Epithelial cell of proximal tubule (primary cell): ENCODE measurements at places on chromosomes 3 and 15.

- no peak for DNase-seq
These were observed 134.3 kb upstream of the PRR20G start for GRCh38 chr3:127421943-127422662.

DNA sequence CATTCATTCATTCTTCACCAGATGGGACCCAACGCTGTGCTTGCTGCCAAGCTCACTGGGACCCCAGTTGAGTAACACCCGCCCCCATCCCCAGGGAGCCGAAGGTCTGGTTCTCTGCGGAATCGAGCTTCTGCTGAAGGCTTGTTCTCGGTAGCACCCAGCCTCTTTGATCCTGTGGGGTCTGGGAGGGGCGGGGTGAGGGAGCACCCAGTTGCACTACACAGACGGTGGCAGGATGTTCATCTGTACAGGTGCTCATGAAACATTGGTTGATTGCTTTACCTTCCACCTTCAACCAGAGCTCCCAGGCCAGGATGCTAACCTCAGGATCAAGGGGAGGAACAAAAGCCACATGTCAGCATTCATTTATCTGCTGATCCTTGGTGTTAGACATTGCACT is 77.7 kb upstream of the RGMA start:
- no peak for DNase-seq

DNA sequence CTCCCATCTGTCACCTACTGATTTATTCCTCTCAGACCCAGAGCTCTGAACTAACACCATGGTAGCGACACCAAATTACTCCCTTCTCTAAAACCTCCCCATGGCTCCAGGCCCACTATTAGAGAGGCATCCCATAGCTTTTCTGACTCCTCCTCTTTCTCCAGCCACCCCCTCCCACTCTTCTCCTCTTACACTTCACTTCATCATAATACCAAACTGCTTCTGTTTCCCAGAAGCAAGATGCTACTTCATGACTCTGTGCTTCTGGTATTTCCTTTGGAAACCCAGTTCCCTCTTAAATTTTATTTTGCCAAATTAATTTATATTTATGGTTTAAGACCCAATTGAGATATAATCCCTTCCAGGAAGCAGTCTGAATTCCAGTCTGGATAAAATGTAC is 465.1 kb upstream of the PDZRN3 start:
- DNase-seq, result no peak

DNA sequence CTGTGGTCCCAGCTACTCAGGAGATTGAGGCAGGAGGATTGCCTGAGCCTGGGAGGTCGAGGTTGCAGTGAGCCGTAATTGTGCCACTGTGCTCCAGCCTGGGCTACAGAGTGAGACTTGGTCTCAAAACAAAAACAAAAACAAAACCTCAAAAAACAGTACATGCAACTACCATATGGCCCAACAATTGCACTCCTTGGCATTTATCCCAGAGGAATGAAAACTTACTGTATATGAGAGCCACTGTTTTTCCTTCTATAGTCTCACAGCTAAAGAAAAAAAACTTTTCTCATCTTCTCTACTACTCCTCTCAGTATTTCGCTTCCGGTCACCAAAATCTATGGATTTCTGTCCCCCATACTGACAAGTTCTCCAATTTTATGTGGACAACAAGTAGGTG is 84.3 kb downstream of the FLNB start:
- no peak for DNase-seq

- no peak for DNase-seq
These were observed 550 bp downstream of the RPP25 start for GRCh38 chr15:74955796-74956647.
